ENCODE measurements at places on chromosomes 16 and 17. TPM values are rescaled to one million over a fixed set of nuclear protein-coding genes. Genes with fewer than 3 reads are reported as not detected.

DNA sequence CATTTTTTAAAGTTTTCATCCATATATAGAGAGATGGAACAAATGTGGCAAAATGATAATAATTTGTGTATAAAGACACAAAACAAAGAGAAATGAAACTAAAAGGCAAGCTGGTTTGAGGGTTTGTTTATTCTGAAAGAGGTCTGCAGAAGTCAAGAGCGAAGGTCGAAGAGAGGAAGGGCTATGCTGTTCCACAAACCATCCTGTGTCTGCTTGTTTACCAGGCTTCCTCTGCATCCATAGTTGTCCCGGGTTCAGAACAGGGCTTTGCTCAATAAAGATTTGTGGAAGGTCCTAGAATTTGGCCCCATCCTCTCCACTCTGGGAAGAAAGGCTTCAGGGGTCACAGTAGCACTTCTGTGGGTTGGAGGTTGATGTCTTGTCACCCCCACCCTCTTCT, 2.4 kb upstream of the MARVELD3 start:
- peaks cover 2% of the 10 kb centered on the region for H3K4me1 ChIP-seq
- H3K27ac ChIP-seq = no peak overlapping the region
- no peak for DNase-seq
- no peaks in the 10 kb centered on the region for H3K36me3 ChIP-seq

DNA sequence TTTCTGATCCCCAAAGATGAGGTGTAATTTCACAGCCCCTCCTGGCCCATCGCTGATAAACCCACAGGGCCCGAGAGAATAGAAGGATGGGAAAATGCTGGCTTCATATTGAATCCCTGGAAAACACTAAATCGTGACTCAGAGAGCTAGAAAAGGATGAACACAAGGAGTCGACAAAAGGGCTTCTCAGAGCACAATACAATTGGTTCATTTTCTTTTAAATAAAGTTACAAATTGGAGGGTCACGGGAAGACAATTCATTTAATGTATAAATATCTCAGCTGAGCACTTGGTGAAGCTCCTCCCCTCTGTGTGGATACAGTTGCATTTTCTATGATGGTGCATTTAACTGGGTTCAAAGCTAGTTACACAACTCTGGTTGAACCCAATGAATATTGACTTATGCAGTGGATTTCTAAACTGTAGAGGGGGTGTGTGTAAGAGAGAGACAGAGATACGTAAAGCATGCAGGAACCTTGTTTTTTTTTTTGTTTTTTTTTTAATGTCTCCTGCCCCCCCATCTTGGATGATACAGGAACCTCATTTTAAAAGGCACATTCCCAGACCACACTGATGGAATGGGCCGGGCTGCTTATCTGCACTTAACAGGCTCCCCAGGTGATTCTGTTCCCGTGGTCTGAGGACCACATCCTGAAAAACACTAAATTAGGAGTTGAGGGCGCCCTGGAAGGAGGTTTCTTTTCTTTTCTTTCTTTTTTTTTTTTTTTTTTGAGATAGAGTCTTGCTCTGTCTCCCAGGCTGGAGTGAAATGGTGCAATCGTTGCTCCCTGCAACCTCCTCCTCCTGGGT, 14.1 kb downstream of the TTYH2 start:
- H3K27ac ChIP-seq = no peak overlapping the region
- DNase-seq = no peak
- no peak overlapping the region for H3K4me3 ChIP-seq

Gene SCGB1C2
- total RNA-seq = not detected

DNA sequence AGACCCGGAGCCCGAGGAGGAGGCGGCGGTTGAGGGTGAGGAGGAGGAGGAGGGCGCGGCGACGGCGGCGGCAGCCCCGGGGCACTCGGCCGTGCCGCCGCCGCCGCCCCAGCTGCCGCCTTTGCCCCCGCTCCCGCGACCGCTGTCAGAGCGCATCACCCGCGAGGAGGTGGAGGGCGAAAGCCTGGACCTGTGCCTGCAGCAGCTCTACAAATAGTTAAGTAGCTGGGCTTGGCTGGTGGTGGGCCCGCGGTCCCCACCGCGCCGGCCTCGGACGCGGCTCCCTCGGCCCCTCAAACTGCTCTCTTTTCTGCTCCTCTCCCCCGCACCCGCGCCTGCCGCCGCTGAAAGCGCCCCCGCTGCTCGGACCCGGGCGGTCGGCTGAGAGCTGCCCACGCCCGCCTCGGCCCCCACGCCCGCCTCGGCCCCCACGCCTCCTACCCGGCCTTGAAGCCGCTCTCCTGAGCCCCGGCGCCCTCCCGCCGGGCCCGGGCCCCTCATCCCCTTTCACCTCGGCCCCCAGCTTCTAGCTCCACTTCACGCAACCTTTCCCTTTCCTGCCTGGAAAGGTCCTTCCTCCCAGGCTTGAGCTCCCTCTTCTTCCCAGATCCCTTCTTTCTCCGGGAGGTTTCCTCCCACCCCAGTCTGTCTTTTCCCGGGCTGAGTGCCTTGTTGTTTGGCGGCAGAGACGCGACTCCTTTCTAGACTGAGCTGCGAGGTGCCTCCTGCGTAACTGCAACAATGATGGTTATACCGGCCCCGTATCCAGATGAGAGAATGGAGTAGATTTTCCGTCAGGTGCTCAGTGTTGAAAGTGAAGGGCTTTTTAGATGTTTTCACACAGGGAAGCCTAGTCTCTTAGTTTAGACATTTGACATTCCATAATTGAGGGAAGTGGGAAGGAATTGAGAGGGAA, 850 bp downstream of the PPM1E start:
- H3K4me1 ChIP-seq = peaks cover 16% of the 10 kb centered on the region
- peak overlapping the region; percentile 62 for H3K4me3 ChIP-seq
- peaks cover 67% of the 10 kb centered on the region for H3K27me3 ChIP-seq
- no peaks in the 10 kb centered on the region for H3K36me3 ChIP-seq

DNA sequence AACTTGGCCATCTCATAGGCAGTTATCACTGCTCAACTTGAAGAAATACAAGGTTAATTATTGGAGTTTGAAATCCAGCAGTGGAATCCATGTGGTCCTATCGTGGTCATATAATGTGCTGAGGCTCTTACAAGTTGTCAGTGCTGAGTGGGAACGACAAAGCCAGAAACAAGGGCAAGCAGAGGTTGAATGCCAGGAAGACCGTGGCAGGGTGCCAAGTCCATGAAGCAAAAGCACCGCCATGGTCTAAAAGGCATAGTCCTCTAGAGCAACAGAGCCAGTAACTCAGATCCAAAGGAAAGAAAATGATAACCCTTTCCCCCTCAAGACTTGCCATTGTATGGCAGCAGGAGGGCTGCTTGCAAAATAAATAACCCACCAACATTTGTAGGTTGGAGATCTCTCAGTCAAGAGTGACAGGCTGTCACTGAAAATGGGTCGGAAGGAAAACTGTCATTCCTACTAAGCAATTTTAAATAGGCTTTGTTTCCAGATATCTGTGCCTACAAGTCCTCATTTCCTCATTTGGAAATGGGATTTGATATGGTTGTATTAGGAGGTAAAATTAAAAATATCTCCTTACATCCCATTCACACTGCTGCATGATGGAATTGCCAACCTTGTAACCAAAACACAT, 36.4 kb upstream of the HSBP1 start:
- no peak for DNase-seq
- H3K4me3 ChIP-seq = no peak overlapping the region
- H3K27ac ChIP-seq = no peak overlapping the region
- H3K36me3 ChIP-seq = no peaks in the 10 kb centered on the region
- H3K27me3 ChIP-seq = no peaks in the 10 kb centered on the region

DNA sequence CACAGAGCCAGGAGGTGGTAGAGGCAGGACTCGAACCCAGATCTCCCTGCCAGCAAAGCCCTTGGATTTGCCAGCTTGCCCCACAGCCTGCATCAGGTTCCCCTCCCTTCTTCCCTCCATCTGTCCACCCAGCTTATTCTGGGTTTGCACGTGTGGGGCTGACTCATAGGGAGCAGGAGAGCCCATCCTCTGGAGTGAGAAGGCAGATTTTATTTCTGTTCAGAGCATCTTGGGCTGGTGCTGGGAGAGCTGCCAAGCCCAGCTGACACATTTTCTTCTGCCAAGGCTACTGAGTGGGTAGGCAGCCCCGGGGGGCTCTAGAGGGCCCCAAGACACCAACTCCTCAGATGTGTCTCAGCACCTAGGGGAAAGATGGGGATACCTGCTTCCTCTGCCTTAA, 106.3 kb upstream of the CRHR1 start:
- H3K36me3 ChIP-seq = no peaks in the 10 kb centered on the region
- DNase-seq = no peak
- no peaks in the 10 kb centered on the region for H3K4me1 ChIP-seq
- no peak overlapping the region for H3K27ac ChIP-seq
- no peak overlapping the region for H3K4me3 ChIP-seq

DNA sequence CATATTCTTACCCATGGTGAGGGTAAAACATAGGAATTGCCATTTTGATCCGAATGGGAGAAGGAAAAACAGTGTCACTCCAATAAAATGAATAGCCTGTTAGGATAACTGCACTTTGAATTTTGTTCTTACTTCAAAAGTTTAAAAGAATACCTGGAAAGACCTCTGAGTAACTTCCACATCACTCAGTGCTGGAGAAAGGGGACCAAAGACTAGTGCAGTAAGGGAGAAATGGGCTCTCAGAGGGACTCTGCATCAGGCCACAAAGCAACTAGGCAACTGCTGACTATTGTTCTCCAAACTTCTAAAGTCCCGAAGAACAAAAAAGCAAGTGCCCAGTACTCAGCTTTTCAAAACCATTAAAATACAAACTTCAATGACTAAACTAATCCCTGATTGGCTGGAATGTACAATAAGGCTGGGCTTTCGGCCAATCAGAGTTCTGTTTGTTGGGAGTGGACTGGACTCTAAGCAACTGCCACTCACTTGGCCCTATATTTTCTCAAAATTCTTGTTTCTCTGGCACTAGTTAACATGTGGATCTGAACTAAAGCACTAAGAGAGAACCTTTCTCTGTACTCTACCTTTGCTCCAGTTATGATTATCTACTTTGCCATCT, 6.2 kb downstream of the DNAJC7 start:
- no peaks in the 10 kb centered on the region for H3K27me3 ChIP-seq
- H3K4me1 ChIP-seq = peaks cover 7% of the 10 kb centered on the region
- H3K27ac ChIP-seq = no peak overlapping the region
- peaks cover 15% of the 10 kb centered on the region for H3K36me3 ChIP-seq
- DNase-seq = no peak
- no peak overlapping the region for H3K4me3 ChIP-seq

DNA sequence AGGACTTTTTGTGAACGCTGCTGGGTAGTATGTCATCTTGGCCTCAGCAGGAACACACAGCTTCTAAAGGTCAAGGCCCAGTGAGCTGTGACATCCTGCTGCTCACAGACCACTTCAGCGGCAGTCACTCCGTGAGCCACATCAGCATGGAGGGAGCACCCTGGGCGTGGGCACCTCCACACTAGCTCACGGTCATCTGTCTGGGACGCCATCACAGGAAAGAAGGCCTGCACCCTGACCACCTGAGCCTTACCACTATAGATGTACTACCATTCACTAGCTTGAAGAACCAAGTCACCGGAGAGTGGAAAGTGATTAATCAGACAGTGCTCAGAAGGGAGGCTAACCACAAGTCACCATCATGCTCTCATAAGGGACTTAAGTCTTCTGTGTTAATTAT, 3.3 kb downstream of the AXIN1 start:
- peaks cover 19% of the 10 kb centered on the region for H3K4me1 ChIP-seq
- no peaks in the 10 kb centered on the region for H3K27me3 ChIP-seq
- DNase-seq = no peak
- H3K36me3 ChIP-seq = peaks cover 28% of the 10 kb centered on the region

- H3K27me3 ChIP-seq = no peaks in the 10 kb centered on the region
- peaks cover 71% of the 10 kb centered on the region for H3K36me3 ChIP-seq
- no peak overlapping the region for H3K4me3 ChIP-seq
- H3K27ac ChIP-seq = no peak overlapping the region
- no peaks in the 10 kb centered on the region for H3K4me1 ChIP-seq
Observed at GRCh38 chr16:23667355-23667659, 11.4 kb upstream of the PLK1 start.

Gene BCAR1
- 2.9 TPM for total RNA-seq

- H3K4me3 ChIP-seq = no peak overlapping the region
- no peaks in the 10 kb centered on the region for H3K27me3 ChIP-seq
- peaks cover 73% of the 10 kb centered on the region for H3K4me1 ChIP-seq
- peak overlapping the region; percentile 78 for H3K27ac ChIP-seq
- H3K36me3 ChIP-seq = peaks cover 24% of the 10 kb centered on the region
Observed at GRCh38 chr16:27231692-27232060, 28.4 kb downstream of the KDM8 start.

- H3K27me3 ChIP-seq = no peaks in the 10 kb centered on the region
- H3K27ac ChIP-seq = no peak overlapping the region
- H3K4me1 ChIP-seq = no peaks in the 10 kb centered on the region
- H3K4me3 ChIP-seq = no peak overlapping the region
Observed at GRCh38 chr17:37392024-37392590, 14.5 kb downstream of the ACACA start.

DNA sequence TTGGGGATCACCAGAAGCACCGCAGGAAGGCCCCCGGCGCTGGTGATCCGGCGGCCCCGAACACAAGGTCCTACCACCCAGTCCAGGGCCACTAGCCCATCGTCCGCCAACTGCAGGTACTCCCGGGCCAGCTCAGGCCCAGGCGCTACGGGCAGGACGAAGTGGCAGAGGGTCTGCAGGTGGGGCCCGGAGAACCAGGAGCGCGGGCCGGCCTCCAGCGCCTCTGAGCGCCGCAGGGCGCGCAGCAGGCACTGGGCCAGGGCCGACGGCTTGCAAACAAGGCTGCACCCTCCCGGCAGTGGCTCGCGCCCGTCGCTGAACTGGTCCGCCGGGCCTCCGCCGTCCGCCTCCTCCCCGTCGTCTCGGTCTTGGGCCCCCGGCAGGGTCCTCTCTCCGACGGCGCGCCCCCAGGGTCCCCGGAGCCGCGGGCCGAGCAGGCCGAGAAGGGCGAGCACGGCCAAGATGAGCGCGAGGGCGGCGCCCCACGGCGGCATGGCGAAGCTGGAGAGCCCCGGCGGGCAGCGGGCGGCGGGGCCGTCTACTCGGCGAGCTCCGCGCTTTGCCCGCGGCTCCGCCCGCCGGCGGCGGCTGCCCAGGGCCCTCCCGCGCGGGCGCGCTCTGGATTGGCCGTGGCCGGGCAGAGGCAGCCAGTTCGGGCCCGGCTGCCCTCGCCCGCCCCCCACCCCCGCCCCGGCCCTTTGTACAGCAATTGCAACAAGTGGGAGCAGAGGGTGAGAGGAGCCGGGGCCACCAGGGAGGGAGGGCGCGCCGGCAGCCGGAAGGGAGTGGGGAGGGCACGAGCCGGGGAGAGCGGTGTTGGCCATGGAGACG, at the start of gene ABHD15:
TSS of gene ABHD15 (minus strand) at position 565 of the 831 bp plus-strand sequence. CDS start at position 494, 71 bp downstream.
- H3K27me3 ChIP-seq = peaks cover 12% of the 10 kb centered on the region
- no peak for DNase-seq
- peak within 1 kb of the TSS; percentile 55 for H3K4me3 ChIP-seq
- H3K27ac ChIP-seq = peak within 1 kb of the TSS; percentile 90
- H3K4me1 ChIP-seq = peaks cover 18% of the 10 kb centered on the region

DNA sequence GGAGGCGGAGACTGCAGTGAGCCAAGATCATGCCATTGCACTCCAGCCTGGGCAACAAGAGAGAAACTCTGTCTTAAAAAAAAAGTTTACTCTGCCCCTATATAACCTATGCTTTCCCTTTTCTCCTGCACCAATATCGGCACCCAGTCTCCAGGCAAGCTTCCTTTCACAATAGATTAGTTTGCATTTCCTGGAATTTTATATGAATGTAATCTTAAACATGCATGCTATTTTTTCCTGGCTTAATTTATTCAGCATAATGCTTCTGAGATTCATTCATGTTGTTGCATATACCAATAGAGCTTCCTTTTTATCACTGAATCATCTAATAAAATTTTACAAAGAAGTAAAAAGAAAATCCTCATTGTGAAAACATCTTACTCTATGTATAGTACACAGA, 59.4 kb downstream of the USP32 start:
- H3K27me3 ChIP-seq = no peaks in the 10 kb centered on the region
- peaks cover 9% of the 10 kb centered on the region for H3K36me3 ChIP-seq
- no peaks in the 10 kb centered on the region for H3K4me1 ChIP-seq
- no peak for DNase-seq
- H3K27ac ChIP-seq = no peak overlapping the region
- H3K4me3 ChIP-seq = no peak overlapping the region
